COR-L47 (cell line): ENCODE measurements at places on chromosomes 5 and 9.

GRCh38 chr9:10661994-10662393, 49.2 kb upstream of the PTPRD start:
- DNase-seq: no peak

DNA sequence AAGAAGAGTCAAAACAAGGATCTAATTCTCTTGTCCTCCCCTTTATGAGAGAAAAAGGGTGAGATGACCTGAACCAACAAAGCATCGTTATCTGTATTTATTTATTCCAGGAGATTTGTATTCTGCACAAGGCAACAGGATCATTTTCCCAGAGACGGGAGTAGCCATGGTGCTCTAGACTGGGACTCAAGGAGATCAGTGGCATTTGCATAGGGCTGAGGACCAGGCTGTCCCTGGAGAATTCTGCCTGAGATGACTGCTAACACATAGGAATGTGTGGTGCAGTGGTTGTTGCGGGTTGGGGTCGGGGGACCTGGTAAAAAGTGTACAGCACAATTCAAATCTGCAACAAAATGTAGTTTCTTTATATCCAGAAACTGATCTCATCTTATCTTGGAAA, 22.3 kb upstream of the ZNF474 start:
- no peak for DNase-seq

GRCh38 chr9:75636427-75637045, 253.9 kb upstream of the PCSK5 start:
- DNase-seq: no peak

- no peak for DNase-seq
These were observed 59.2 kb downstream of the SYK start for GRCh38 chr9:90860826-90861225.
